ENCODE measurements at places on chromosomes 2 and 18. TPM values are rescaled to one million over a fixed set of nuclear protein-coding genes. Genes with fewer than 3 reads are reported as not detected.

DNA sequence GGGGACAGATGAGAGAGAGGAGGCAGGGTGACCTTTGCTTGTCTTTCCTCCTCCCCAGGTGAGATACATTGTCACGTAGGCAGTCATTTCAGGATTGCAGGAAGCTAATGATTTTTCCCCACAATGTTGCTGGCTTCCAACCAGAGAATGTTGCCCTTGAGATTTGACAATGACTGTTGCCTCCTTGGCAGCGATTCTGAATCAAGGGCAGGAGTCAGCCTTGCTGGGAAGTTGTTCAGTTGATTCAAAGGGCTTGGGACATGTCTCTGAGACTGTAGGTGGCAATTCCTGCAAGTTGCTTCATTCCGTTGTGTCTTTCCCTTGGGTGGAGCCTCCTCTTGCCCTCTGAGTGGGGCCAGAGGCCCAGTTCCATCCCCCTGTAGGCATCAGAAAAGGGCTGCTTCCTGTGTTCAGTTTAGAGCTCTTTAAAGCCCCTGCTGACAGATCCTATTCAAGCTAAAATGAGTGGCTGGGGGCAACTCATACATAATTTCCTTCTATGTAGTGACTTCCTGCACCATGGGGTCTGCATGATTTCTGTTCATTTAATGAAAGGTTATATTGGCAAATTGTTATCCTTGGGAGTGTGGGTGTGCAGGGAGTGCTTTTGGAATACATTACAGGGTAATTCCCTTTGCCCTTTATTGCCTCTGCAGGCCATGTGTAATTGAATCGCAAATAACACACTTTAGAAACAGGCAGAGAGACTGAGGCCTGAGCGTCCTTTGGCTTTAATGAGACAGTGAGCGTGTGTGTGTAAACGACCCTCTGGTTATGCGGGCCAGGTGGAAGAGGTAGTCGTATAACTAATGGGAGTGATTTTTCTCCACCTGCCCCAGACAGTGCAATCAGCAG is 52.4 kb downstream of the GPR39 start:
- H3K4me3 ChIP-seq, result no peak overlapping the region
- H3K36me3 ChIP-seq, result no peaks in the 10 kb centered on the region
- H3K27me3 ChIP-seq, result no peaks in the 10 kb centered on the region

DNA sequence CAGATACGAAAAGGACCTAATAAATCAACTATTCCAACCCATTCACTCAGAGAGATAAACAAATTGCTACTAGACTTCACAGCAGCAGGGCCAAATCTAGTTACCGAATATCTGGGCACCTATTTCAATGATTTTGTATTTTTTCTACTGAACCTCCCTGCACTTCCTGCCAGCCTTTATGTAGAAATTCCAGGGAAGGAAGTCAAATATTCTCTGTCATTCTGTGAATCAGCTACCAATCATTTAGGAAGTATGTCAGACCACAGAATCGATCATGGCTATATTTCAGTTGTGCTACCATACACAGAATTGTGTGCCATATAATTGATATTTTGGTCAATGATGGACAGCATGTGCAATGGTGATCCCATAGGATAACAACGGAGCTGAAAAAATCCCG is 109.6 kb upstream of the SPOPL start:
- no peak for DNase-seq
- no peak overlapping the region for H3K27ac ChIP-seq
- H3K4me3 ChIP-seq, result no peak overlapping the region
- no peaks in the 10 kb centered on the region for H3K27me3 ChIP-seq

GRCh38 chr2:228367356-228367755 is 185.9 kb upstream of the SPHKAP start:
- no peaks in the 10 kb centered on the region for H3K36me3 ChIP-seq
- no peaks in the 10 kb centered on the region for H3K27me3 ChIP-seq
- no peak overlapping the region for H3K4me3 ChIP-seq
- H3K4me1 ChIP-seq, result no peaks in the 10 kb centered on the region
- DNase-seq, result no peak

LRRC30 gene
- total RNA-seq, result not detected

FBXO48 gene
- total RNA-seq, result 1.5 TPM
